ENCODE measurements at places on chromosomes 11 and 22.

- peak; percentile 51 for DNase-seq
These were observed 66.5 kb downstream of the BMAL1 start for GRCh38 chr11:13343931-13344717.

- no peak for DNase-seq
These were observed 191.0 kb downstream of the MIAT start for GRCh38 chr22:26848244-26848920.

DNA sequence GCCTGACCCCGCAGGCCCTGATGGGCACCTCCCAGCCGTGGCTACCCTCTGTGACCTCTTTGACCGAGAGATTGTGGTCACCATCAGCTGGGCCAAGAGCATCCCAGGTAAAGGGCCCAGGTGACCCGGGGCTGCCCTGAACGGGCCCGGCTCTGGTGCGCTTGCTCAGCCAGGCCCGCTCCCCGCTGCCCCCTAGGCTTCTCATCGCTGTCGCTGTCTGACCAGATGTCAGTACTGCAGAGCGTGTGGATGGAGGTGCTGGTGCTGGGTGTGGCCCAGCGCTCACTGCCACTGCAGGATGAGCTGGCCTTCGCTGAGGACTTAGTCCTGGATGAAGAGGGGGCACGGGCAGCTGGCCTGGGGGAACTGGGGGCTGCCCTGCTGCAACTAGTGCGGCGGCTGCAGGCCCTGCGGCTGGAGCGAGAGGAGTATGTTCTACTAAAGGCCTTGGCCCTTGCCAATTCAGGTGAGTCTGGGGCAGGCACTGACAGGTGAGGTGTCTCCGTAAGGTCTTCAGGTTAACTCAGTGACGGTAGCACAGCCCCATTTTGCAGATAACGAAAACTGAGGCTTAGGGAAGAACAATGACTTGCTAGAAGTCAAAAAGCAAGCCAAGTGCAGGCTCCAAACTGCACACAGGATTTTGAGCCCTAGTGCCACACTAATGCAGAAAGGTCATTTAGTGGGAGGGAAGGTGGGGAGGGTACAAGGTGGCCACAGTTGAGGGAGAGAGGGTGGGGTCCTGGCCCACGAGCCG lies 2.4 kb downstream of the TRMT112 start:
- DNase-seq, result no peak

DNA sequence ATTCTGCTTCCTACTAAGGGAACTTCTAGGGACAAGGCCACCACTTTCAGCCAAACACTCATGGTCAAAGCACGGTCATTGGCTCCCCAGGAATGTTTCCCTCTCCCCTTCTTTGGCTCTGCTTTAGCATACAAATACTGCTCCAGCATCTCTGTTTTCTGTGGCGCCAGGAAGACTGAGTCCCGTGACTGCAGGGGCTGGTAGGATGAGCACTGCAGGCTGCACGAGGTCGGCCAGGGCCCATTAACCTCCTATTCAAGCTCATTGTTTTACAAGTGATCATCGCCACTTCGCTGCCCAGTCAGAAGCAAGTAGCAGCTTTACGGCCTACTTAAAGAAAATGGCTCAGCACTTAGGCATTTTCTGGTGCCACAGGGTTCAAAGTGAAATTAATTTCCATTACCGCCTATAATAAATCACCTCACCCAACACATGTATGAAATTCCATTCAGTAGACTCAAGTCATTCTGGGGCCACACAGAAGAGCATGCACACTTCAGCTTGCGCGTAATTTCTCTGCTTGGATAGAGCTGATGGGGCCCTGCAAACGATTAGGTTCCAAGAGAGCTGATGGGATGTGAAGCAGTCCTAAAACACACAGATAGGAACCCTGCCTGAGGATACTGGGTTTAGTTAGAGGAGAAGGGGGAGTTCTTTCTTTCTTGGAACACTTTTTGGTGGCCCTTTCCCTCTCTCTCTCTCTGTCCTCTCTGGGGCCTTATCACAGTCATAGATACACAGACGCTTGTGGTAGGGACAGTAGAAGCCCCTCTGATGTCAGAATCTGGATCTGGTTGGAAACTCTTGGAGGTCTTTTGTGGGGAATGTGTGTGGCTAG lies 173.7 kb downstream of the KIF18A start:
- DNase-seq, result no peak

DNA sequence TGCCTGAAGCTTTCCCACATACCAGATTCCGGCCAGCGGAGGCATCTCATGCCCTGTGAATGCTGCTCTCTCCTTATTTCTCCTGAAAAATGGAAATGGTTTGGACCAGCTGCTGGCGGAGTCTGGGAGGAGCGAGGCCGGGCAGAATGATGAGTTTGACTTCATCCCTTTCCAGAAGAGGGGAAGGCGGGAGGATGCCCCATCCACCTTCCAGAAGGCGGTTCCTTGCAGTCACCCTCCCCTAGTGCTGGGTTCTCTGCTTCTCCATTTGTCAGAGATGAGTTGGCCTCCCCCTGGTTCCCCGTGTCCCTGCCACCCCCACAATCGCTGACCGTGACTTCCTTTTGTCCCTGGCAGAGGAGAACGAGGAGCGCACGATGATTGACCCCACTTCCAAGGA lies 75.6 kb downstream of the PARVB start:
- DNase-seq, result no peak

DNA sequence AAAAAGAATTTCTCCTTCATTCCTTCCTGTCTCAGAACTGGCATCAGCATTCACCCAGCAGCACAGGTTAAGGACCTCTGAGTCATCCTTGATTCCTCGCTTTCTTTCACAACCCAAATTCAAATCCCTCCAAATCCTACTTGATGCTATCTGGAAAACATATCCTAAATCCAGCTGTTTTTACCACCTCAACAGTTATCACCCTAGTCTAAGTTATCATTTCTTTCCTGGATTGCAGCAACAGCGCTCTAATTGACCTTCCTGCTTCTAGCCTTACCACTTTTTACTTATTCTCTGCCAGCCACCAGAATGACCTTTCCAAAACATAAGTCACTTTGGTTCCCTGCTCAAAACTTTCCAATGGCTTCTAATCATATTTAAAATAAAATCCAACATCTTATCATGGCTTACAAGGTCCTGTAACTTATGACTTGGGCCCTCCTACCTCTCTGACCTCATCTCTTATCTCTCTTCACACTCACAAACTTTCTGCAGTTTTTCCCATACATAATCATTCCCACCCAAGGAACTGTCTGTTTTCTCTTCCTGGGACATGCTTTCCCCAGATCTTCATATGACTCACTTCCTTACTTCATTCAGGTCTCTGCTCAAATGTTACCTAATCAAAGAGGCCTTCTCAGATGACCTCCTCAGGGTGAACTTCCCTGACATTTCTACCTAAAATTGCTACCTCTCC lies 119.4 kb downstream of the TTC28 start:
- DNase-seq, result no peak

DNA sequence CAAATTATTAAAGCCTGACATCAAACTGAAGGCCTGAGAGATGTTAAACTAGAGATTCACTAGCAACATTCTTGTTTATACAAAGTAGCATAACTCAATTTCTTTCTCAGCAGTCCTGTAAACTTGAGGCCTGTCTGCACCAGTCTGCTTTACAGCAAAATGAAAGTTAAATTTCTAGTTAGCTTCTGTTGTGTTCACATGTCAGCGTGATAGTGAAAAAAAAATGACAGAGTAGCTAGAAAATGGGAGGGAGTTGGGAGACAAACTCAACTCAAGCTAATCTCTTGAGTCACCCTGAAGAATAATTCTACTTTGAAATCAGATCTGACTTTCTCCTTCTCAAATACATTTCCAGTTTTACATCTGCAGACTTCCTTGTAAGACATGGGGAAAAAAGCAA lies 6.5 kb downstream of the RBFOX2 start:
- no peak for DNase-seq

- DNase-seq, result no peak
These were observed 17.4 kb downstream of the ATP5MG start for GRCh38 chr11:118418766-118419165.

DNA sequence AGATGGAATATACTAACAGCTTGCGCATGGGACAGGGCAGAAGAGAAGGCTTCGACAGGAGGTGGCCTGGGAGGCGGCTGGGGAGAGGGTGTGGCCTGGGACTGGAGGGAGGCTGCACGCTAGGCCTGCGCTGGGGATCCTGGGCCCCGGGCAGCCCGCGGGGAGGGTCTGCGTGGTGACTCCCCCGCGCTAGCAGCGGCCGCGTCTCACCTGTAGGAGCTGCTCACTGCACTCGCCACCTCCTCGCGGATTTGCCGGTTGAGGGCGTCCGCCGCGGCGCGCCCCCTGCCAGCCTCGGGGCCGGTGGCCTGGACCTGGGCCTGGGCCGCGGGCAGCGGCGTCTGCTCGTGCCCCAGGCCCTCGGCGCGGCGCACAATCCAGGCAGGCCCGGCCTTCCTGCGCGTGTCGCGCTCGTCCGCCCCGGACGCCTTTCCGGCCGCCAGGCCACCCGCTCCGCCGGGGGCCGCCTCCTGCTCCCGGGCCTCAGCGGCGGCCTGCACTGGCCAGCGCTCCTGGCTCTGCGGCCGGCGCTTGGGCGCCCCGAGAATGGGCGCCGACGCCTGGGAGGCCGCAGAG lies 1.5 kb downstream of the MAP6 start:
- DNase-seq, result no peak

DNA sequence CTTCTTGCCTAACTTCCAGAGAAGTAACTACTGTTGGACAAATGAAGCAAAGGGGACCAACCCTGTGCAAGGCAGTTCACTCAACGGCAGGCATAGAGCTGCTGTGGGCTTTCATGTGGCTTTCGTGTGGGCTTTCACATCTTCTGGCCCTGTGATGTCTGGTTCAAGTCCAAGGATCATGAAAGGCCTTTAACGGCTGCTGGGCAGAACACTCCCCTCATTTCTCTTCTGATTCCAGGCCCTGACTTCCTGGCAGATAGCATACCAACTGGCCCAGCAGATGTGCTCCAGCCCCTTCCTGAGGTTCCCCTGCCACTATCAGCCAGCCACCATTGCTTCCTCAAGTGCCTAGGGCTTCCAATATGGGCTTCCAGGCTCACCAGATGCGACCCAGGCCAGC lies 28.7 kb upstream of the CTR9 start:
- DNase-seq, result no peak
